Stimulated activated naive CD8-positive, alpha-beta T cell treated with anti-CD3 and anti-CD28 coated beads, Interleukin-15, Interleukin-2, amounts not matched to agents 100 U/mL and 50 U/mL, for 24 hours (primary cell): ENCODE measurements at places on chromosomes 2 and 18.

- DNase-seq: no peak
Measured at GRCh38 chr2:199572571-199572970, 114.8 kb upstream of the SATB2 start.

- DNase-seq: no peak
Measured at GRCh38 chr2:120466704-120467054, 120.7 kb downstream of the INHBB start.

GRCh38 chr18:74399091-74399887 is 57.8 kb downstream of the DIPK1C start:
- no peak for DNase-seq

GRCh38 chr2:15828576-15828975 is 111.8 kb upstream of the MYCN start:
- no peak for DNase-seq
